ENCODE measurements at places on chromosomes 1 and 21.
A peak's percentile ranks its signal among the peaks of the same experiment; 100 is the strongest.

DNA sequence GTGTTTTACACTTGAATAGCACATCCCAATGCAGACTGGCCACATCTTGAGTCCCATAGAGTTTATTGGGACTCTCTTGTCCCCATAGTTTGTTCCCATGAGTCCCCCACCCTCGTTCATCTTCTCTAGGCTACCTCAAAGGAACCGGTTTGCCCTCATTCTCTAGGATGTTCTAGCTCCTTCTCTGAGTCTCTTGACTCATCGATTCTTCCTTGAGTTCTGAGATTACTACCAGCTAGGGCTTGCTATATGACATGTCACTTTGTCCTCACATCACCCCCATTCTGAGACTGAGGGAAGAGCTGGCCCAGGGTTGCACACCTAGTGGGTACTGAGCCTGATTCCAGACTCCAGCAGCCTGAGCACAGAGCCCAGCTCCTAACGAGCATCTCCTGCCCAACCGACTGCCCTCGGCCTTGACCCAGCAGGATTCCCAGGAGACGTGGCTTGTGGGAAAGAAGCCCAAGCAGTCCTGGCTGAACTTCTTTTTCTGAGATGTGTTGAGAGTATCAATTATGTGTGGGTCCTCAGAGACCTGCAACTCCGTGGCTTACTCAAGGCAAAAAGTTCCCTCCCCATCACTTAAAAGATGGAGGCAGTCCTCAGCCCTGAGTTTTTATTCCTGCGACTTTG lies 42.0 kb downstream of the TMEM51 start:
- peak; percentile 52 for DNase-seq

- DNase-seq: no peak
These were observed 28.3 kb downstream of the AJAP1 start for GRCh38 chr1:4682607-4683220.

DNA sequence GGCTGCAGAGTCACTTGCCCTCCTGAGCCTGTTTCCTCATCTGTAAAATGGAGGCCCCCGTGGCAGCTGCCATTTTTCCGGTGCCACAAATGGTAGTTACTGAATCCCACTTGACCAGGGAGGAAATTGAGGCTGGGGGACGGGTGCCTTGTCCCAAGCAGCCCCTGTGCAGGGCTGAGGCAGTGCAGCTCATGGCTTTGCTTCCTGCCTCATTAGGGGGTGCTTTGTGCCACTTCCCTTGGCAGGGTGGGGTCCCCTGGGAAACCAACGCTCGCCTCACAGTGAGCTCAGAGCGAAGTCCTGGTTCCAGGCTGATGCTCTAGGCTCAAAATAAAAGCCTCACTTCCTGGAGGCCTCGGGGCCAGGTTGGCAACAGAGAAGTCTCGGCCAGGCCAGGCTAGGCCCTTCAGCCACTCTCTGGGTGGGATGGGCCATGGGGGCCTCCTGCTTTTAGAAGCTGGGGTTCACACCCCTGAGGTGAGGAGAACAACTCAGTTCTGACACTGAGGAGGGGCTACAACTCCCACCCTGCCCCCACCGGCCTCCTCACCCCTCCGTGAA lies 6.8 kb downstream of the LAPTM5 start:
- no peak for DNase-seq

DNA sequence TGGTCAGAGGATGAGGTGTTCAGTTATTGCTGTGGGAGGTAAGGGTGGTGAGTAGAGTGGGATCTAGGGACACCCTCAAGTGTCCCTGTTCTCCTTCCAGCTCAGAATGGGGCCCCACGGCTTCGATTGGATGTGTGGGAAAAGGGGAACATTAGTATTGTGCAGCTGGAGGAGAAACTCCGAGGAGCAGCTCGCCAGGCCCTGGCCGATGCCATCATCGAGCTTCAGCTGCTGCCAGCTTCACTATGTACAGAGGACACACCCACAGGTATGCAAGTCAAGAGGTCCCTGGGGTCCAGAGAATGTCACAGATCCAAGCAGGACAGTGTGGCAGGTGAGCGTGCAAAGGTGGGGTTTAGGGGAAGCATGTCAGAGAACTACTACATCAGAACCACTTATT lies 13.9 kb downstream of the HYI start:
- DNase-seq: no peak

DNA sequence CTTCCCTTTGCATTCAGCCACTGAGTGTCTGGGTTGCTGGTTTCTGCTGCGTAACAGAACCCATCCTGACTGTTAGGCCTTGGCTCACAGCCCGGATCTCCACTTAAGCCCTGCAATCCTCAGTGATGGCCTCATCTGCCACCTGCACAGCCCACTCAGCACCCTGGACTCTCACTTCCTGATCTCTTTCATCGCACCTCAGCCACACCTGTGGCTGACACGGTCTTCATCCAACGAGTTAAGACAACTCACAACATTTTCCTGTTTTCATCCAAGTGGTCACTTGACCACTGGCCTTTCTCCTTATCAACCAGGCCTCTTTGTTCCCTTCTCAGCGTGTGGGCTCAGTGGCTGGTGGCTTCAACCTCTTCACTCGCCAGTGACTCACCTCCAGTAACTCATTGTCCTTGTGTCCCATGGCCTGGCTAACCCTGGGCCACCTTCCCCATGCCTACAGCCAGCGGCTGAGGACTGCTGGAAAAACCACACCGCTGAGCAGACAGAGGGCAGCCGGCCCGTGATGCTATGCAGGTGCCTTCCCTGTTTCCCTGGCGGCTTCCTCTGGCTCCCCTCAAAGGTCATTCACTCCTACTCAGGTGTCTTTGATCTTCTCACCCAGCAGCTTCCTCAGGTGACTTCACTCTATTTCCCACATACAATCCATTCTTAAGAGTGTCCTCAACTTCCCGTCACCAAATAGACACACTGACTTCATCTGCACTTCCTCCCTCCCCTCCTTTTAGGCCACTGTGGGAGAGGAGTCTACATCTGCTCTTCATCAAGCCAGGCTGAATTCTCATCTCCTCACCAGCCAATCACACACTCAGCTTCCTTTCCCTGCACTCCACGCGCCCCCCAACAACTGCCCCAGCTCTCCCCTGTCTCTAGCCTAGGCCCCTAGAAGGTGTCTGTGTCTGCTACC lies 19.9 kb upstream of the EDN2 start:
- DNase-seq: no peak

DNA sequence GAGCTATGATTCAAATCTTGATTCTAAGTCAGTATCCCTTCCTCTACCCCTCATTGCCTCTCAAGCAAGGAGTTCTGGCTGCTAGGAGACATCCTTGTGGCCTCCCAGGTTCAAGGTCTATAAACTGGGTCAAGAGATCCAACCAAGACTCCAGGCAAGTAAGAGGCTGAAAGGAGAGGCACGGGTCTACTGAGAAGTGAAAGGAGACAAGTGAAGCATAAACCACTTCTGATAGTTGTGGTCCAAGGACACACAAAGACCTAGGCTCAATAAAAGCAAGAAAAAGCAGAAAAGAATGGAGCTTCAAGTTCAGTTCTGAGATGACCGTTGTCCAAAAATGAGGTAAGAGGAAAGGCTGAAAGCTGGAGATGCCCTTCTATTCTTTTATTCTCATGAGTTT lies 17.8 kb upstream of the PPP2R5A start:
- DNase-seq: no peak

GRCh38 chr1:220382994-220383393 lies 110.7 kb upstream of the RAB3GAP2 start:
- DNase-seq: no peak

DNA sequence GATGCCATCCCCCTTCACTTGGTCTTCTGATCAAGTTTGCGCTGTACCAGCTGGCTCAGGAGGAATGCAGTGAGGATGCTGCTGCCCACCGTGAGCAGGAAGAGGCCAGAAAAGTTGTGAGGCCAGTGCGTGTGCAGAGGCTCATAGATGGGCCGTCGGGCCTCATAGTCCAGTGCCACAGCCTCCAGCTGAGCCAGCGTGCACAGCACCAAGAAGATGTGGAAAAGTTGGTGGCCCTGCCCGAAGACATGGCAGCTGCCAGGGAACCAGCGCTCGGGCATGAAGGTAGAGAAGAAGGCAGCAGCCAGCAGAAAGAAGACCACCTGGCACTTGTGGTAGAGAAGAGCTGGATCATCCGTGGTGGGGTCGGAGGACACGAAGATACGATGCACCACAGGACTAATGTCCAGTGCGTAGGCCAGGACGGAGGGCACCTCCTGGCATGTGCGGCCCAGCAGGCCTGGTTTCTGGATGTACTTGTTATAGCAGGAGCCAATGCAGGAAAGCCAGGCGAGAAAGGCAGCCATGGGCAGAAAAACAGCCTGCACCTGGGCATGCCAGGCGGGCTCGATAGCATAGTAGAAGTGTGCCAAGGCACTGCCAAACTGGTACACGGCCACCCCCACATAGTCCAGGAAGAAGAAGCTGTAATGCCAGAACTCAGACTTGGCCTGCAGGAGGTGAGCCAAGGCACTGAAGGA lies 3.7 kb upstream of the AUNIP start:
- no peak for DNase-seq

DNA sequence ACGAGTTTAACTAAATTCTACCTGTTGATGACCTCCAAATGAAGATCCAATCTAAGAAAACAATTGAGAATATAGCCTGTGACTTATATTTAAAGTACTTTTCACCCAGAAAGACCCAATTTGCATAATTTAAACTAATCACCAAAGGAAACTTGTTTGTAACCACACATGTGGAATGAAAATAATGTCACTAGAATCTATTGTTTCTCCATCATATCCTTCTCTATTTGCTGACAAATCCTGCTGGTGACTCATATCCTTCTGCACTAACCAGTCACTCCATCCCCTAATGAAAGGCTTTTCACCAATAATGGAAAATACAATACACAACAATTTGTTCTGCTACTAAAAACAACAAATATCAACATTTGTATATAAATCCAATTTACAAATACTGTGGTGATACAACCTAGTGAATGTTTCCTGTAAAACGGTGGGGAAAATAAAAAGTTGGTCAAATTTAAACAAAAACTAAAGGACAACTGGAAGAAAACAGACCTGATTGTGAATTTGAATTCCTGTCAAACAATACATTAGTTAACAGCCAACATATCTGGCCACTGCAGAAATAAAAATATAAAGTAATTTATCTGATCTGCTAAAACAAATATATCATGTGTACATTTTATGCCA lies 6.5 kb downstream of the PTP4A2 start:
- no peak for DNase-seq

DNA sequence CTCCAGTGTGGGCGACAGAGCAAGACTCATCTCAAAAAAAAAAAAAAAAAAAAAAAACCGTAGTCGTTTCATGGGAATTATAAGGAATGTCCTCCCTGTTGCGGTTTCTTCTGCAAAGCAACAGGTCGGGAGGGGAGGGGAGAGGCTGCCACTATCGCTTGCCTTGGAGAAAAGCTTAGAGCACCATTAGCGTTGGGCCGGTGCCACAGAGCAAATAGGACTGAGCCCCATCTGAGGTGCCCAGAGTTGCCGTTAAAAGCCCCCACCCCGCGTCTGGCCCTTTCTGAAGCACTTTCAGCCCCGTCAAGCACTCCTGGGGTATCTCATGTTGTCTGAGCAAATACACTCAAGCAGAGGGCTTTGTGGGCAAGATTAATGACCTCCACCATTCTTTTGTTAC lies 2.2 kb downstream of the RIPPLY3 start:
- DNase-seq: no peak

DNA sequence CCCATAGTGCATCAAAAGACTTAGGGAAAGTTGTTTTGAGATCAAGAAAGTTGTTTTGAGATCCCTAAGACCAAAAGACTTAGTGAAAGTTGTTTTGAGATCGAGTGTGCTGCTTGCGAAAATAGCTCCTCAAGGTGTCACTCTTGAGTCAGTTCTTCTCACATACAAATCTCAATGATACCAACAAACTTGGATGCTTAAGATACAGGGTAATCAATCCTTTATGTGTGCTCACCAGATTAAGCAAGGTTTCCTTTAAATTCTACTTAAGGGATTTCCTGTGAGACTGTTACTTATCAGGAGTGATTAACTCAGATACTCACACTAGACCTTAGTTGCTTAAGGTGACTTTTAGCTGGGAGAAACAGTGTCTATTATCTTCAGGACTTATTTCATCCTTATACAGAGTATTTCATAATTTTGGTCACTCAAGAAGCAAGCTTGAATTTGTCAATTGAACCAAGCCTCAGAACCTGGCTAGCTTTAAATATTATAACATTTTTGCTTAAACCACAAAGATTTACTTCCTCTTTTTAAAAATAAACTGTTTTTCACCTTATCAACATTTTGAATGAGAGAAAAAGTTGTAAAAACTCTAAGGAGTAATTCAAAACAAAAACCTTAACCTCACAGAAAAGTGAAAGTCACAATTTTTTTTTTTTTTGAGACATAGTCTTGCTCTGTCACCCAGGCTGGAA lies 8.0 kb upstream of the RLF start:
- DNase-seq: no peak

DNA sequence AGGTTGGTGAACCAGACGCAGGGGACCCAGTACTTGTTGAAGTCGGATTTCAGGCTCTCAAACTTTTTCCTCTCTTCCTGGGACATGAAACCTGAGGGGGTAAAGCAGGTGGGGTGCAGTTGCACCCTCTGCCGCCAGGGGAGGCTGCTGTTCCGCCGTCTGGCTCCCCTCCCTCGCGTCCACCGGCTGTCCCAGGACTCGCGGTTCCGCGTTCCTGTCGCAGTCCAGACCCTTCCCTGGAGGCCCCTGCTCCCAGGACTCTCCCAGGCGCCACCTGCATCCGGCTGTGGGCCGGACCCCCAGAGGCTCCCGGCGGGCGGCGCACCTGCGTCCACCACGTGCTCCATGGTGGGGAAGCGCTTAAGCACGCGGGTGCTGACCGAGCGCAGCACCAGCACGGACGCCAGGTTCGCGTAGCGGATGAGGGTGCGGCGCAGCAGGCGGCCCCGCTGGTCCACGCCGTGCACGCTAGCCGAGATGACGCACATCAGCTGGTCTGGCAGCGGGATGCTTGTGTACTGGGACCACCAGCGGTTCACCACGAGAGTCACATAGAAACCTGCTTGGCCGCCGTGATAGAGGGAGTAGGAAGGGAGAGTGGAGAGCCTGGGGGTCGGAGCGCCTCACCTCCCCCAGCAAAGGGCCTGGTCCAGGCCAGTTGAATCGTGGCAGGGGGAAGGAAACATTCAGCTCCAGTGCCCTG lies 1.7 kb downstream of the BEST4 start:
- peak; percentile 68 for DNase-seq

DNA sequence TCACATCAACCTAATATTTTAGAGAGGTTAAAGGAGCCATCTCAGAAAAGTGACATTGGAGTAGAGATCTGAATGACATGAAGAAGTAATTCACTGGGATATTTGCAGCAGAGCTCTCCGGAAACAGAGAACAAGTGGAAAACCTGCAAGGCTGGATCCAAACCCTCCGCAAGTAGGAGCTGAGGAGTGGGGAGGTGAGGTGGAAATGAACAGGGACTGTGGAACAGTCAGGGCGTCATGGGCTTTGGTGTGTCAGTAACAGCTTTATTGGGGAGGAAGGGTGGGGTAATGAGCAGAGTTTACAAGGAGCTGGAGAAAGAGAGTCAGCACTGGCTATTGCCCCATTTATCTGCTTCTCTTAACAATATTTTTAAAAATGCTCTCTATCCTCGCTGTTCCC lies 9.3 kb upstream of the IVL start:
- DNase-seq: no peak

GRCh38 chr21:15289896-15290841 lies 225.4 kb upstream of the NRIP1 start:
- DNase-seq: no peak

Measured in heart left ventricle (tissue), 16 donors.